ENCODE measurements at places on chromosomes 16 and 17. TPM values are rescaled to one million over a fixed set of nuclear protein-coding genes. Genes with fewer than 3 reads are reported as not detected.

Gene KRTAP4-5
- not detected for total RNA-seq

DNA sequence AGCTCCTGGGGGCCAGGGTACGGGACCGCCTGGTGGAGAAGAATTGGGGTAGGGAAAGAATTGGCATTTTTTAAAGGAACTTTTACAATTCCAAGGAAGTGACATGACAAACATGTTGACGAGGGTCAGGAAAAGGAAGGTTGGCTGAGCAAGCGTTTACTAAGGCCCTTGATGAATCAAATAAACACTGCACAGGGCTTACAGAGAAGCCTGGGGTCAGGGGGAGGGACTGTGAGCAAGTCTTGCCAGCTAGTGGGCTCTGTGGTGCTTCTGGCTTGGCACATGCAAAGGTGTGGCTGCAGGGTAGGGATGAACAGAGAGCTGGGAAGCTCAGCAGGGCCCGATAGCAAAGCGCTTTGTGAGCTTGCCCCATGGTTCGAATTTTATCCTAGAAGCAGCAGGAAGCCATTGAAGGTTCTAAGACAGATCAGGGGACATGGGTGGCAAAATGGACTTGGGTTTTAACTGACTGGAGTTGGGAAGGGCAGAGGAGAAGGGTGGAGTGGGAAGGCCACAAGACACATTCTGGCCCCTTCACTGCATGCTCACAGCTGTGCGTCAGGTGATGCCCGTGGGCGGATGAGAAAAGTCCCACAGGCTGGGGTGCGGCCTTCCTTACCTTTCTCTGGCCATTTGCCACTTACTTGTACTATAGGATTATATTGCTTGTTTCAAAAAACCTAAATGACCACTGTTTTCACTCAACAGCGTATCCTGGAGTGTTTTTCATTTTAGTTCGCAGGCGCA lies 117.8 kb downstream of the SOCS1 start:
- no peak for DNase-seq

Gene CDH1
- total RNA-seq = 149 TPM

- DNase-seq = no peak
These were observed 33.2 kb downstream of the USP32 start for GRCh38 chr17:60358606-60359225.

Gene SPATA22
- 0.31 TPM for total RNA-seq

- DNase-seq = no peak
These were observed 7.5 kb downstream of the TMEM170A start for GRCh38 chr16:75456971-75457370.

GRCh38 chr17:27466743-27467375 lies 10.6 kb downstream of the KSR1 start:
- DNase-seq = no peak

DNA sequence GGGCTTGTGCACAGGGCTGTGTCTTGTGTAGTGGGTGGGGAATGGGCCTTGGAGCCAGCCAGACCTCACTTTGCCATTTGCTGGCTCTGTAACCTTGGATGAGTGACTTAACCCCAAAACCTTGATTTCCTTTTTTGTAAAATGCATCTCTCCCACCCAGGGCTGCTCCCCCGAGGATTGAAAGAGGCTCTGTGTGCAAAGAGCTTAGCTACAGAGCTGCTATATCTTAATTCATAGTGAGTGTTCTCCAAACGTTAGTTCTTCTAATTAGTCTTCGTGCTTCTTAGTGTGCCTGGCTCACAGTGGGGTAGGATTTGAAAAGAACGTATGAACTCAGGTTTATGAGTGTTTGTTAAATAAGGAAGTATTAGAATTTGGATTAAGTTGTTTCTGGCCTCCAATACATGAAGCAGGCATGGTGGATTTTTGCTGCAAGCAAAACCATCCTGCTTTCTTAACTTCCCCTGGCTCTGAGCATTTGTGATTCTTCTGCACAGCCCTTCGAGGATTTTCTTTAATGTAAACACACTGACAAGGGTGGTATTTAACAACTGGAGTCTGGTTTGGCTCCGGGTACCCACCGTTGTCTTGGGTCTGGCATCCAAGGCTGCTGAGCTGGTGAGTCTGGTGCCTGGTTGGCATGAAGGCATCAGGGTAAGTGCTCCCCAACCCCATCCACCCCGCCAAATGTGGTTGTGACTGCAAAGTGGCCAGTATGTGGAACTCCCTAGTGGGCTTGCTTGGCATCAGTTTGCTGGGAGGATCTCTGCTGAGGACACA lies 29.7 kb downstream of the KSR1 start:
- DNase-seq = no peak

Gene GPS2
- 67.0 TPM for total RNA-seq

DNA sequence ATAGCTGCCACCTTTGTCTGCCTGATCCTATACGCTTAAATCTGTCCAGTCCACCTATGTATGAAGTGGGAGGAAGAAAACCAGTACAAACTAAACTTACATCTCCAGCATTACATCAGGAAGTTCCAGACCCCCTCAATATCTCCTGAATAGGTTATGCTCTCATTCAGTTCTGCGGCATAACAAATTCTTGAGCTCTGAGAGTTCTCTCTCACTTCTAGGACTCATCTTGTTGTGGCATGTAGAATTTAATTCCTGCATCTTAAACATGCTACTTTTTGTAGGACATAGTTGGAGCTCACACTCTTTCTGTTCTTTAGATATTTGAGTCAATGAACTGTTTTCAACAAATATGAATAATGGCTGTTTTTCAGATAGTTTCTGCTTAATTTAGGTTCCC lies 662.5 kb downstream of the CDH11 start:
- no peak for DNase-seq

Gene EFCAB13
- total RNA-seq = 18.8 TPM

Gene CBFA2T3
- total RNA-seq = 8.0 TPM
